Fibroblast of the aortic adventitia (primary cell): ENCODE measurements at places on chromosomes 1 and 21. TPM values are rescaled to one million over a fixed set of nuclear protein-coding genes. Genes with fewer than 3 reads are reported as not detected.

The NASP gene
- 57.1 and 118 TPM in 2 replicates for total RNA-seq

The IFI16 gene
- total RNA-seq: 202 and 358 TPM in 2 replicates

The IGSF21 gene
- not detected in 2 replicates for total RNA-seq

The RGSL1 gene
- total RNA-seq: not detected in 2 replicates

The USH2A gene
- under 0.01 TPM in 1 of 2 replicates, not detected in the other for total RNA-seq

The OR2G6 gene
- total RNA-seq: not detected in 2 replicates

The MFAP2 gene
- 47.7 and 60.3 TPM in 2 replicates for total RNA-seq

The C1orf105 gene
- not detected in 2 replicates for total RNA-seq

The C1orf94 gene
- total RNA-seq: not detected in 2 replicates

The FMN2 gene
- total RNA-seq: 8.1 and 34.5 TPM in 2 replicates

The SPRR2B gene
- not detected in 2 replicates for total RNA-seq

The NBPF26 gene
- total RNA-seq: 14.9 and 32.5 TPM in 2 replicates

The SLAMF7 gene
- total RNA-seq: not detected in 2 replicates

The BMP8A gene
- not detected in 2 replicates for total RNA-seq

The SPRR3 gene
- total RNA-seq: not detected in 2 replicates

The S100A16 gene
- total RNA-seq: 159 and 406 TPM in 2 replicates

The LRRIQ3 gene
- 1.3 and 1.4 TPM in 2 replicates for total RNA-seq

The HHAT gene
- total RNA-seq: 4.7 and 8.5 TPM in 2 replicates

The FCRL1 gene
- total RNA-seq: not detected in 2 replicates

The HSD3B2 gene
- total RNA-seq: not detected in 2 replicates

The TAL1 gene
- 0.08 and 0.36 TPM in 2 replicates for total RNA-seq

The GPR37L1 gene
- total RNA-seq: not detected in 2 replicates

The OR2M5 gene
- not detected in 2 replicates for total RNA-seq

The SLC45A1 gene
- total RNA-seq: 2.0 TPM in 2 replicates

The ANGPTL1 gene
- 6.0 and 6.6 TPM in 2 replicates for total RNA-seq

The MYOM3 gene
- total RNA-seq: under 0.01 TPM in 1 of 2 replicates, not detected in the other

The MUL1 gene
- total RNA-seq: 23.7 and 24.4 TPM in 2 replicates

The FLG gene
- total RNA-seq: under 0.01 TPM in 1 of 2 replicates, not detected in the other

The GBP5 gene
- total RNA-seq: under 0.01 TPM in 1 of 2 replicates, not detected in the other

The FCRLB gene
- 3.0 and 4.7 TPM in 2 replicates for total RNA-seq

The S100A8 gene
- not detected in 2 replicates for total RNA-seq

The KIRREL1 gene
- total RNA-seq: 96.8 and 96.9 TPM in 2 replicates

The KCTD3 gene
- 45.6 and 68.1 TPM in 2 replicates for total RNA-seq

The LRRC3 gene
- 0.16 and 0.45 TPM in 2 replicates for total RNA-seq

The UMODL1 gene
- total RNA-seq: not detected in 2 replicates

The IFNLR1 gene
- 0.36 TPM in 1 of 2 replicates, not detected in the other for total RNA-seq

The NBPF20 gene
- total RNA-seq: 1.8 and 2.1 TPM in 2 replicates

The FAM72D gene
- 2.2 TPM in 1 of 2 replicates, not detected in the other for total RNA-seq

The ENO1 gene
- 594 and 1,443 TPM in 2 replicates for total RNA-seq

The ADORA1 gene
- 0.72 and 6.5 TPM in 2 replicates for total RNA-seq
